Endodermal cell (in vitro differentiated cells): ENCODE measurements at places on chromosomes 7 and 10. TPM values are rescaled to one million over a fixed set of nuclear protein-coding genes. Genes with fewer than 3 reads are reported as not detected.

The SLC18A2 gene
- total RNA-seq: 0.23 and 0.24 TPM in 2 replicates

The ACTL6B gene
- total RNA-seq: not detected in 3 replicates

The C10orf143 gene
- total RNA-seq: 1.5 and 1.6 TPM in 2 replicates

The SLC18A3 gene
- total RNA-seq: not detected in 2 replicates

The IFIT3 gene
- 0.42 and 0.75 TPM in 2 replicates for total RNA-seq

The HYAL4 gene
- total RNA-seq: 0.52 to 1.2 TPM (median 0.86 TPM) in 3 replicates

The SEMA3E gene
- 294 and 339 TPM in 2 replicates for total RNA-seq

The ITPRIP gene
- total RNA-seq: 9.0 and 9.1 TPM in 2 replicates

The TPST1 gene
- 40.6 and 43.8 TPM in 2 replicates for total RNA-seq

The RAPGEF5 gene
- total RNA-seq: 12.7 and 16.7 TPM in 2 replicates

GRCh38 chr10:74255214-74255613, 104.2 kb downstream of the ADK start:
- no peak for DNase-seq
- no peaks in the 10 kb centered on the region for H3K36me3 ChIP-seq
- H3K27me3 ChIP-seq: no peaks in the 10 kb centered on the region
- no peak overlapping the region for H3K27ac ChIP-seq

- peaks cover 41% of the 10 kb centered on the region for H3K36me3 ChIP-seq
- peaks cover 28% of the 10 kb centered on the region for H3K4me1 ChIP-seq
- peak overlapping the region; percentile 61 for H3K27ac ChIP-seq
- DNase-seq: no peak
Observed at GRCh38 chr10:21724020-21724589, 190.1 kb downstream of the MLLT10 start.

DNA sequence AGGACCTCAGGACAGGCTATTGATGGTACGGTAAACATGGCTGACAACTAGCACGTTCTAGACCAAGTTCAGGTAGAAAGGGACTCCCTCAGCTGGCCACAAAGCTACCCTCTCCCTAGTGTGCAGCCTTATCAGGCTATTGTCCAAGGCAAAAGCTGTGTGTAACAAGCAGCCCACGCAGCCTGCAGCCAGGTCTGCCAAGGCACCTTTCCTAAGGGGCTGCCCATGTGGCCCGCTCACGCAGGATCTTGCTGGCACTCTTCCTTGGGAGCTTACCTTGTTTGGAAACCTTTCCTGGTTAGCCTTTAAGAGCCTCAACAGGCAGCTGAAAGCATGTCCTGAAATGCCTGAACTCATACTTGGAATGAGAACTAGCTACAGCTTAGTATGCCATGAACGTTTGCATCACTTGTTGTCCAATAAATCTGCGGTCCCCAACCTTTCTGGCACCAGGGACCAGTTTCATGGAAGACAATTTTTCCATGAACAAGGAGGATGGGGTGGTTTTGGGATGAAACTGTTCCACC, 51.7 kb downstream of the SYPL1 start:
- H3K27ac ChIP-seq: no peak overlapping the region
- H3K27me3 ChIP-seq: no peaks in the 10 kb centered on the region
- peaks cover 2% of the 10 kb centered on the region for H3K4me1 ChIP-seq
- H3K36me3 ChIP-seq: no peaks in the 10 kb centered on the region
- H3K4me3 ChIP-seq: no peak overlapping the region

GRCh38 chr7:92831716-92832533, 4.4 kb downstream of the CDK6 start:
- H3K4me3 ChIP-seq: peak overlapping the region; percentile 95
- no peak overlapping the region for H3K27ac ChIP-seq
- peaks cover 4% of the 10 kb centered on the region for H3K4me1 ChIP-seq
- peaks cover 24% of the 10 kb centered on the region for H3K36me3 ChIP-seq

GRCh38 chr10:23885853-23886252, 323.1 kb upstream of the KIAA1217 start:
- H3K4me1 ChIP-seq: peaks cover 4% of the 10 kb centered on the region
- no peak overlapping the region for H3K4me3 ChIP-seq
- DNase-seq: no peak

DNA sequence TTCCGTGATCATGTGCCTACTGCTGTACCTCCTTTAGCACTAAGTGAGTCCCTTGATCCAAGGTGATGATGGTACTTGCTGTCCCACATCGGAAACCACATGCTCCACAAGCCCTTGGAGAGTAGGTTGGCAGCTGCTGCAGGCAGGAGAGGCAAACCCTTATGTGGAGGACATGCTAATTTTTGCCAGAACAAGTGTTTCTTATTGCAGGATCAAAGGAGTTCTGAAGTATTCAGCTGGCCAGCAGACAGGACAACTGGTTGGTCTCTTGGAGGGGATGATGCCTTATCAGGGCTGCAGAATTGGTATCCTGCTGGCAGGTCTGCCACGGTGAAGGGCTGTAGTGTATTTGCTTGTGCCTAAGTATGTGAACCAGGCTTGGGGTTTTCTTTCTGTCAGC, 36.8 kb downstream of the NACAD start:
- H3K27me3 ChIP-seq: no peaks in the 10 kb centered on the region
- H3K27ac ChIP-seq: no peak overlapping the region
- H3K36me3 ChIP-seq: peaks cover 34% of the 10 kb centered on the region

- peaks cover 94% of the 10 kb centered on the region for H3K27me3 ChIP-seq
- no peaks in the 10 kb centered on the region for H3K4me1 ChIP-seq
- no peak overlapping the region for H3K4me3 ChIP-seq
- DNase-seq: no peak
Observed at GRCh38 chr10:100504096-100504495, 15.6 kb downstream of the SEC31B start.

GRCh38 chr7:4645246-4645645, 36.8 kb upstream of the FOXK1 start:
- H3K4me3 ChIP-seq: no peak overlapping the region
- no peaks in the 10 kb centered on the region for H3K27me3 ChIP-seq
- no peak overlapping the region for H3K27ac ChIP-seq

GRCh38 chr10:58266826-58267712, 625 bp downstream of the IPMK start:
- peaks cover 4% of the 10 kb centered on the region for H3K4me1 ChIP-seq
- H3K4me3 ChIP-seq: peak overlapping the region; percentile 86
- peak; percentile 74 for DNase-seq

DNA sequence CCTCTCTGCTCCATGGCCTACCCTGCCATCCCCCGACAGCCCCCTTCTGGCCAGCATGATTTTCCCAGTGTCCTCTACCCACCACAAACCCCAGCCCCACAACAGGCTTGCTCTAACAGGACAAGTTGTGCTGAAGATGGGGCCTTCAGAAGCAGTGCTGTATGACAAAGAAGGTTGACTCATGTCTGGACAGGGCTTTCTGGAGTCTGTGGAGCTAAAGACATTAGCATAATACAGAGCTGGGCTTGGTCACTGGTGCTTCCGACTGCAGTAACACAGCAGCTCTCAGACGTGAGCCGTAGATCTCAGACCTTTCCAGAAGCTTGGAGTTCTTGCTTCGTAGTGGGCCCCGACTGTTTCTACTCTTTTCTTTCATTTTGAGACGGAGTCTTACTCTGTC, 100.5 kb downstream of the GTF2IRD1 start:
- no peak overlapping the region for H3K27ac ChIP-seq
- H3K27me3 ChIP-seq: no peaks in the 10 kb centered on the region

- no peaks in the 10 kb centered on the region for H3K27me3 ChIP-seq
- H3K36me3 ChIP-seq: peaks cover 20% of the 10 kb centered on the region
- no peak overlapping the region for H3K4me3 ChIP-seq
Observed at GRCh38 chr7:133477791-133478190, 224.9 kb downstream of the EXOC4 start.

GRCh38 chr10:108688314-108688713, 1235.0 kb downstream of the XPNPEP1 start:
- no peaks in the 10 kb centered on the region for H3K36me3 ChIP-seq
- H3K4me1 ChIP-seq: no peaks in the 10 kb centered on the region
- H3K27me3 ChIP-seq: no peaks in the 10 kb centered on the region

- H3K4me3 ChIP-seq: no peak overlapping the region
- no peaks in the 10 kb centered on the region for H3K36me3 ChIP-seq
- H3K4me1 ChIP-seq: no peaks in the 10 kb centered on the region
- no peaks in the 10 kb centered on the region for H3K27me3 ChIP-seq
- no peak overlapping the region for H3K27ac ChIP-seq
Observed at GRCh38 chr7:15750727-15751126, 64.2 kb upstream of the MEOX2 start.
